ENCODE measurements at places on chromosomes 3 and 15. TPM values are rescaled to one million over a fixed set of nuclear protein-coding genes. Genes with fewer than 3 reads are reported as not detected.

Gene GP5
- 0.15 TPM for total RNA-seq

Gene DPPA2
- total RNA-seq, result not detected

Gene DLEC1
- total RNA-seq, result under 0.01 TPM

Gene PHLDB2
- 86.2 TPM for total RNA-seq

Gene ZXDC
- total RNA-seq, result 19.3 TPM

Gene PRR20G
- total RNA-seq, result not detected

Gene AGBL1
- 1.1 TPM for total RNA-seq

Gene SERPINI2
- total RNA-seq, result 0.46 TPM

Gene PRR23B
- total RNA-seq, result not detected
